ENCODE measurements at places on chromosomes 7 and 10.
A peak's percentile ranks its signal among the peaks of the same experiment; 100 is the strongest.

GRCh38 chr10:94344522-94345122 lies 18.1 kb downstream of the NOC3L start:
- H3K27me3 ChIP-seq: no peaks in the 10 kb centered on the region
- DNase-seq: peak; percentile 42
- H3K4me3 ChIP-seq: no peak overlapping the region
- H3K27ac ChIP-seq: peak overlapping the region; percentile 22
- peaks cover 13% of the 10 kb centered on the region for H3K4me1 ChIP-seq

GRCh38 chr10:118564652-118565051 lies 30.8 kb downstream of the PRLHR start:
- no peak overlapping the region for H3K27ac ChIP-seq
- no peaks in the 10 kb centered on the region for H3K27me3 ChIP-seq
- no peak overlapping the region for H3K4me3 ChIP-seq

GRCh38 chr10:47143072-47143471 lies 156.9 kb upstream of the GDF10 start:
- H3K27ac ChIP-seq: no peak overlapping the region
- no peaks in the 10 kb centered on the region for H3K36me3 ChIP-seq
- H3K4me3 ChIP-seq: no peak overlapping the region
- H3K27me3 ChIP-seq: no peaks in the 10 kb centered on the region
- H3K4me1 ChIP-seq: no peaks in the 10 kb centered on the region

GRCh38 chr10:30736685-30737232 lies 107.2 kb upstream of the LYZL2 start:
- no peak overlapping the region for H3K27ac ChIP-seq
- H3K4me1 ChIP-seq: no peaks in the 10 kb centered on the region
- H3K4me3 ChIP-seq: no peak overlapping the region
- peaks cover 4% of the 10 kb centered on the region for H3K27me3 ChIP-seq
- H3K36me3 ChIP-seq: no peaks in the 10 kb centered on the region

- peaks cover 45% of the 10 kb centered on the region for H3K4me1 ChIP-seq
- 0 out of 2 replicates have a peak, but pooled peaks cover 5% of the 10 kb centered on the region for H3K36me3 ChIP-seq
- 0 out of 2 replicates have a peak overlapping the region, but pooled peaks have one; percentile 83 for H3K27ac ChIP-seq
- no peaks in the 10 kb centered on the region for H3K27me3 ChIP-seq
- DNase-seq: peak; percentile 68
Observed at GRCh38 chr7:74656441-74656836, 1.1 kb upstream of the GTF2I start.

DNA sequence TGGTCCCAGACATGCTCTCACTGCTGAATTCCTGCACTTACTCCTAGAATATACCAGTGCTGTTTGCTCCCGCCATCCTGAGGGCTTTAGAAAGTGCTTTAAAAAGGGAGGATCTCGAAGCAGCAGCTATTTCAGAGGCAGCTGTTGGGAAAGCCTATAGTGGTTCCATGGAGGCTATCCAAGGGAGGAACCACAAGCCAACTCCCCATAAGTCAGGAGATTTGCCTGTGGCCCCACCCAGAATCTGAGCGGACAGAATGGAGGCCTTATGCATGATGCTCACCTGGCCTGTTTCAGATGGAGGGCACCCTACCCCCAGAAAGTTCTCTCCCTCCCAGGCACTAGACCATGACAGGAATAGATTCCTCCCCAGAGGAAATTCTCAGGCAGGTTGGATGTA lies 2.3 kb upstream of the KCNIP2 start:
- no peaks in the 10 kb centered on the region for H3K36me3 ChIP-seq
- H3K27me3 ChIP-seq: no peaks in the 10 kb centered on the region
- no peak for DNase-seq
- H3K4me1 ChIP-seq: peaks cover 19% of the 10 kb centered on the region
- no peak overlapping the region for H3K27ac ChIP-seq
- no peak overlapping the region for H3K4me3 ChIP-seq

- no peak overlapping the region for H3K27ac ChIP-seq
- no peaks in the 10 kb centered on the region for H3K27me3 ChIP-seq
- no peak overlapping the region for H3K4me3 ChIP-seq
- no peak for DNase-seq
- H3K36me3 ChIP-seq: no peaks in the 10 kb centered on the region
Observed at GRCh38 chr7:1235501-1236131, 2.9 kb downstream of the UNCX start.

GRCh38 chr10:60459701-60460457 lies 70.2 kb upstream of the ANK3 start:
- H3K4me3 ChIP-seq: no peak overlapping the region
- H3K4me1 ChIP-seq: no peaks in the 10 kb centered on the region
- no peak overlapping the region for H3K27ac ChIP-seq

- no peaks in the 10 kb centered on the region for H3K36me3 ChIP-seq
- H3K27me3 ChIP-seq: no peaks in the 10 kb centered on the region
- H3K4me3 ChIP-seq: no peak overlapping the region
- no peak overlapping the region for H3K27ac ChIP-seq
- H3K4me1 ChIP-seq: no peaks in the 10 kb centered on the region
Observed at GRCh38 chr10:10725196-10725595, 292.5 kb upstream of the CELF2 start.

DNA sequence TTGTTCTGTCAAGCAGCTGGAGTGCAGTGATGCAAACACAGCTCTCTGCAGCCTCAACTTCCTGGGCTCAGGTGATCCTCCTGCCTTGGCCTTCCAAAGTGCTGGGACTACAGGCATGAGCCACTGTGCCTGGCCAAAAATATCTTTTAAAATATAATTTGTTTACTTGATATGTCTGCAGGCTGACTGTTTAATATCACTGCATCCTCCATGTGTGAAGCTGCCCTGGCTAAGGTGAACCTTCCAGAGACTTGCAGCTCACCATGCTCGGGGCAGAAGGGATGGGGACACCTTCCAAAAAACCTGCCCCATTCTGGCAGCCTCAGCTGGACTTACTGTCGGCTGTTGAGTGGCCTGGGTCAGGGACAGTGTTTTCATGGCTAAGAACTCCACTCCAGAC lies 57.6 kb upstream of the DDC start:
- H3K36me3 ChIP-seq: no peaks in the 10 kb centered on the region
- no peak overlapping the region for H3K4me3 ChIP-seq
- H3K27me3 ChIP-seq: no peaks in the 10 kb centered on the region
- DNase-seq: no peak

GRCh38 chr7:58087536-58088190 lies 637.7 kb downstream of the ZNF716 start:
- H3K27ac ChIP-seq: no peak overlapping the region
- no peak overlapping the region for H3K4me3 ChIP-seq
- DNase-seq: no peak
- no peaks in the 10 kb centered on the region for H3K36me3 ChIP-seq
- H3K4me1 ChIP-seq: no peaks in the 10 kb centered on the region
- no peaks in the 10 kb centered on the region for H3K27me3 ChIP-seq

DNA sequence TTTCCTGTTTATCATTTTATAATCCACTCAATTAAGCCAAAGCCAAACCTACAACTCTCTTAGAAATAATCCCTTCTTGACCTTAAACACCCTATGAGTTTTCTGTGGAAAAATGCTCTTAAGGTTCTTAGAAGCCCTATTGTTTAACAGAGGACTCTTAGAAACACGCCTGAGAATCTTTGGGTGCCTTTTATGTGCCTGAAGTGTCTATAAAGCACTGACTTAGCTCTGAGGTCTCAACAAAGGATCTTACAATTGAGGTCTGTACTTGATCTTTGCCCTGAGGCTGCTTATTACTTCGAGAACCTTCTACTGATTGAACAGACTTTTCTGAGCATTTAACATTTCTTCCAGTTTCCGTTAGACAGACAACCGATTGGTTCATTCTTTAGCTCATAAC lies 353.3 kb upstream of the SORCS1 start:
- H3K27ac ChIP-seq: no peak overlapping the region
- DNase-seq: no peak
- no peaks in the 10 kb centered on the region for H3K27me3 ChIP-seq
- H3K4me1 ChIP-seq: no peaks in the 10 kb centered on the region
- no peaks in the 10 kb centered on the region for H3K36me3 ChIP-seq
- H3K4me3 ChIP-seq: no peak overlapping the region

Data from Karpas-422 (cell line).